ENCODE measurements at places on chromosomes 4 and X.

- H3K36me3 ChIP-seq = no peaks in the 10 kb centered on the region
- no peak overlapping the region for H3K4me3 ChIP-seq
- H3K27ac ChIP-seq = no peak overlapping the region
- no peaks in the 10 kb centered on the region for H3K27me3 ChIP-seq
- no peaks in the 10 kb centered on the region for H3K4me1 ChIP-seq
Measured at GRCh38 chr4:109072595-109072994, 229.9 kb downstream of the COL25A1 start.

DNA sequence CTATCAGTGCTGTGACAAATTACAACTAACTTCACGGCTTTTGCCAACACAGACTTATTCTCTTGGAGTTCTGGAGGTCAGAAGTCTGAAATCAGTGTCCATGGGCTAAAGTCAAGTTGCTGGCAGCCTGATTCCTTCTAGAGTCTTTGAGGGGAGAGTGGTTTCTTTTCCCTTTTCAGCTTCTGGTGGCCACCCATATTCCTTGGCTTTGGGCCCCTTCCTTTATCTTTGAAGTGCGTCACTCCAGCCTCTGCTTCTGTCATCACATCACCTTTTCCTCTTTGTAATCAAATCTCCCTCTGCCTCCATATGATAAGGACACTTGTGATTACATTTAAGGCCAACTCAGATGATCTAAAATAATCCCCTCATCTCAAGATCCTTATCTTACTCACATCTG is 9.0 kb downstream of the FAM114A1 start:
- H3K4me3 ChIP-seq = no peak overlapping the region
- no peak for DNase-seq
- no peak overlapping the region for H3K27ac ChIP-seq
- no peaks in the 10 kb centered on the region for H3K4me1 ChIP-seq
- H3K36me3 ChIP-seq = peaks cover 45% of the 10 kb centered on the region

DNA sequence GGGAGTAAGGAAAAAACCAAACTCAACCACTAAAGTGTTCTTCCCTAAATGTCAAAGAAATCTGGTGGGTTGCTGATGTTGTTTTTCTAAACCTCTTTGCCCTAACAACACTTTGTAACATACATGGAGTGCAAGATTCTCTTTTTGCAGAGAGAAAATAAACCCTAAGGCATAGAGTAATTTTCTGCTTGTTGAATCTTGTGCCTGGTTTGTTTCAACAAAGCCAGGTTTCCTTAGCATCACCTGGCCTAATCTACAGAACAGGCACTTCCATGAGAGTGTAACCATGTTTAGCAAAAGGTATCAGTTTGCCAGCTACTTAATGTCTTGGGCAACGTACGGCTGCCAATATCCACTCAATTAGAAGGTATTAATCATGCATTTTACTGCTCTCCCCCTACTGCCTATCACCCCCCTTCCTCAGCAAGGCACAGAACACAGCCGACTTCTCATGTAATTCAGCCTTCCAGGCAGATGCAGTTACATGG is 219.2 kb downstream of the MAML3 start:
- H3K4me1 ChIP-seq = no peaks in the 10 kb centered on the region
- no peaks in the 10 kb centered on the region for H3K36me3 ChIP-seq
- DNase-seq = no peak
- H3K4me3 ChIP-seq = no peak overlapping the region
- no peak overlapping the region for H3K27ac ChIP-seq

DNA sequence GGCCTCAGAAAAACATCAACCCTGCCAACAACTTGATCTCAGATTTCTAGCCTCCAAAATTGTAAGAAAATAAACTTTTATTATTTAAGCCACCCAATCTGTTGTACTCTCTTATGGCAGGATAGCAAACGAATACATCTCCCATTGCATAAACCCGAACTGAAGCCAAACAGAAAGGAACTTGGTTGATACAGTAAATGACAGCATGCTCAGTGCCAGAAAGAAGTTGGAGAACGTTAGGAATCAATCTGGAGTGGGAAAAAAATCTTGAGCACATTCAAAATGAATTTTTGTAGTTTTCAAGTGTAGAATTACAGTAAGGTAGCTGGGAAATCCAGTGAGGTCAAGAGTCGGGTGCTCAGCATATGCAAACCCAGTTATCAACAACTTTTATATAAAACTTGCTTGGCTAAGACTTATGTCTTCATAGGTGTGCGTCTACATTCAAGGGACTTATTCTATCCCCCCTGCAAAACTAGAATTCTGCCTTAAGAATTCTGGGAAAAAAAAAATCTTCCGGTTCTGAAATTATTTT is 157.5 kb upstream of the ANKRD50 start:
- no peaks in the 10 kb centered on the region for H3K4me1 ChIP-seq
- DNase-seq = no peak
- H3K27me3 ChIP-seq = no peaks in the 10 kb centered on the region
- H3K4me3 ChIP-seq = no peak overlapping the region
- no peaks in the 10 kb centered on the region for H3K36me3 ChIP-seq

DNA sequence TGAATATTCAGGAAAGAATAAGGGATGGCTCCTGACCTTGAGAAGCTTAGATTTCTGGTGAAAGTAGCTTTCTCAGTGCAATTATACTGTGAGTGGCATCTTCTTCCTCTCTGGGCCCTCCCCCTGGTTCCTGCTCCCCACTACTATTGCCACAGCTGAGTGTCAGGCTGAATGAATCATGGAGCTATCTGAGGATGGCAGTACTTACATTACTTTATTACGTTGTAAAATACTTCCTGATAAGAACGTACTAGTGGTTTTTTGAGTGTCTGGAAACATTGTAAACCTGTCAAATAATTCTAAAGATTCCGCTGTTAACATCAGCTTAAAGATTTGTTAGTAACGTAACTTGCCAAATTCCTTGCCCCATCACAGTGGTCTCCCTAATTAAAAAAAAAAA is 36.2 kb downstream of the ARHGAP10 start:
- H3K27ac ChIP-seq = no peak overlapping the region
- peaks cover 24% of the 10 kb centered on the region for H3K4me1 ChIP-seq
- no peak for DNase-seq
- H3K27me3 ChIP-seq = no peaks in the 10 kb centered on the region
- no peak overlapping the region for H3K4me3 ChIP-seq

- H3K27ac ChIP-seq = no peak overlapping the region
- no peaks in the 10 kb centered on the region for H3K36me3 ChIP-seq
- no peak for DNase-seq
- H3K27me3 ChIP-seq = no peaks in the 10 kb centered on the region
- H3K4me3 ChIP-seq = no peak overlapping the region
Measured at GRCh38 chrX:72258174-72258573, 18.9 kb downstream of the RPS4X start.

DNA sequence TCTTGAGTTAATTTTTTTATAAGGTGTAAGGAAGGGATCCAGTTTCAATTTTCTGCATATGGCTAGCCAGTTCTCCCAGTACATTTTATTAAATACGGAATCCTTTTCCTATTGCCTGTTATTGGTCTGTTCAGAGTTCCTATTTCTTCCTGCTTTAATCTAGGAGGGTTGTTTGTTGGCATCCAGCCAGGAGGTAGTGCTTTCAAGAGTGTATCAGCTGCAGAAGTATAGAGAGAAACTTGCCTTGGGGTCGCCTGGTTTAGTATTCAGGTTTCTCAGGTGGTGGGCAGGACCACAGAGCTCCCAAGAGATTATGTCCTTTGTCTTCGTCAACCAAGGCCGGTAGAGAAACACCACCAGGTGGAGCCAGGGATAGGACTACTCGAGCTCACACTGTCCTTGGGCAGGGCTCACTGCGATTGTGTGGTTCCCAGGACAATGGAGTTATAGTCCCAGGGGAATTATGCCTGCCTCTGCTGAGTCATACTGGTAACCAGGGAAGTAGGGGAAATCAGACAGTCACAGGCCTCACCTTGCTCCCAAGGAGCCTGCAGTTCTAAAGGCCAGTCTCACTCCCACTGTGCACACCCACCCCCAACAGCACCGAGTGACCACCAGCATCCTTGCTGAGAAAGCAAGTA is 168.1 kb downstream of the VSIG4 start:
- no peaks in the 10 kb centered on the region for H3K4me1 ChIP-seq
- H3K4me3 ChIP-seq = no peak overlapping the region
- no peaks in the 10 kb centered on the region for H3K27me3 ChIP-seq
- no peak for DNase-seq

DNA sequence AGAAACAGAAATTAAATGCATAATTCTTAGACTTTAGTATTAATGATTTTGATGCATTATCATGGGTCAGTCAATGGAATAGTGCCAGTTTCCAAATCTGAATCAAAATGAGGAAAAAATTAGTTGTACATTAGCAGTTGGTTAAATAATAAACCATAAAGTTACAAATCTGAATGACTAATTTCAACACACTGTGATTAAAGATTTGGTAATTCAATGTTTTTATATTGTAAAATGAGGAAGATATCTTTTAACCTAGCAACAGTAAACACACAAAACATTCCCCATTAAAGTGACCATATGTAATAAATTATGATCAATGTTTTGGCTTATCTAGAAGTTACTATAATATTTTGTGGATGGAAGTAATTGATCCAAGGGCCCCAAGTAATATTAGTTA is 1.6 kb downstream of the FBXO8 start:
- no peaks in the 10 kb centered on the region for H3K27me3 ChIP-seq
- no peaks in the 10 kb centered on the region for H3K4me1 ChIP-seq
- H3K4me3 ChIP-seq = peak overlapping the region; percentile 96
- DNase-seq = no peak

DNA sequence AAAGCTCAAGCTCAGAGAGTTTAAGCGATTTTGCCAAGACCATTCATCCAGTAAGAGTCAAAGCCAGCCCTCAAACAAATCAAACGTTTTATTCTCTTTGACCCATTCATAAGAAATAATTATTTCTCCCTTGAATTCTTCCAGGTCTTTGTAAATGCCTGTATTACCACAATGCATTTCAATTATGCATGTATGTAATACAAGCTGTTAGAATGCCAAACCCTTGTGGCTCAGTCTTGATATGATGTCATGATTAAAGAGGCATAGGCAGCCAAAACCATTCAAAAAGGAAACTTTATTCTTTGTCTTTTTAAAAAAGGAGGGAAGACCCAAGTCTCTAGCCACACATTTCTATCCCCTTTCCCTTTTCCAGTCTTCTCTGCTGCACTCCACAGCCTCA is 56.5 kb upstream of the PGM2 start:
- H3K36me3 ChIP-seq = no peaks in the 10 kb centered on the region
- DNase-seq = no peak
- no peak overlapping the region for H3K27ac ChIP-seq
- no peaks in the 10 kb centered on the region for H3K27me3 ChIP-seq
- H3K4me3 ChIP-seq = no peak overlapping the region

GRCh38 chrX:148416931-148417330 is 83.5 kb upstream of the AFF2 start:
- H3K36me3 ChIP-seq = no peaks in the 10 kb centered on the region
- no peaks in the 10 kb centered on the region for H3K27me3 ChIP-seq
- DNase-seq = no peak
- H3K4me1 ChIP-seq = no peaks in the 10 kb centered on the region

- H3K36me3 ChIP-seq = no peaks in the 10 kb centered on the region
- no peak overlapping the region for H3K27ac ChIP-seq
- no peak for DNase-seq
- H3K4me1 ChIP-seq = peaks cover 22% of the 10 kb centered on the region
Measured at GRCh38 chrX:17527922-17528321, 152.9 kb downstream of the NHS start.

DNA sequence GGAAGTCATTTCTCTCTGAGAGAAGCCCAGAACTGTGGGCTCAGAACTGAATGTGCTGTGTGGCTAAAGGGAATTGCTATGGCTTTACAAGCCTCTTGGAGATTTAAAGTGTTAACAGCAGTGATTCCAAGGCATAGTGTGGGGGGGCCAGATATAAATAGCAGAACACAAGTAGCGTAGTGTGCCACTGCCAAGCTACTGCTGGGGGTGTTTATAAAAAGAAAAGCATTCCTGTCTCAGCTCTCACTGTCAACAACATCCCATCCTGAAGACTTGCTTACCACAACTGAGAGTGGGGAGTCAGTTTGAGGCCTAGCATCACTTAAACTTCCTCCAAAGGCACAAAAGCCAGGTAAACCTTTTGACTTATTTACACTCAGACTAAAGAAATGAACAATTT is at the start of gene ART3:
Gene ART3, plus strand, starts transcription at position 242 of the 400 bp plus-strand sequence. CDS start 1,181 bp downstream, outside the sequence.
- DNase-seq = no peak
- H3K4me3 ChIP-seq = no peak within 1 kb of the TSS
- no peaks in the 10 kb centered on the region for H3K4me1 ChIP-seq
- H3K27ac ChIP-seq = no peak within 1 kb of the TSS
- no peaks in the 10 kb centered on the region for H3K36me3 ChIP-seq
- H3K27me3 ChIP-seq = no peaks in the 10 kb centered on the region

- H3K4me1 ChIP-seq = no peaks in the 10 kb centered on the region
- H3K27me3 ChIP-seq = no peaks in the 10 kb centered on the region
- no peak overlapping the region for H3K27ac ChIP-seq
- no peaks in the 10 kb centered on the region for H3K36me3 ChIP-seq
- H3K4me3 ChIP-seq = no peak overlapping the region
Measured at GRCh38 chr4:106795326-106795725, 240.8 kb downstream of the DKK2 start.

DNA sequence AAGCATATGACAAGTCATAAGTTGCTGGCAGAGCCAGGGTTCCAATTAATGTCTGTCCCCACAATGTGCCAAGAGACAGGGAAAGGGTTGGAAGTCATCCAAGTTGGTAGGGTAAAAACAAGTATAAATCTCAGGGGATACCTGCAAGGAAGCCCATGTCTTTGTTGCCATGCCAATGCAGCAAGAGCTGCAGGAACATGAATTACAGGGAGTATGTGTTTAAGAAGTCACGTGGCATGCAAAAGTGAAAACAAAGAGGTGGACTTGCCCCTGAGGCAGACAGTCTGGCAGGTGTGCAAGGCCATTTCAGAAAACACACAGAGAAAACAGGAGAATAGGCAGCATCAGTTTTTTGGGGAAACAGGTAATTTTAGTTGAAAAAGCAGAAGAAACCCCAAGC is 29.4 kb downstream of the C4orf51 start:
- no peak overlapping the region for H3K27ac ChIP-seq
- H3K36me3 ChIP-seq = no peaks in the 10 kb centered on the region
- H3K27me3 ChIP-seq = no peaks in the 10 kb centered on the region
- no peak overlapping the region for H3K4me3 ChIP-seq

DNA sequence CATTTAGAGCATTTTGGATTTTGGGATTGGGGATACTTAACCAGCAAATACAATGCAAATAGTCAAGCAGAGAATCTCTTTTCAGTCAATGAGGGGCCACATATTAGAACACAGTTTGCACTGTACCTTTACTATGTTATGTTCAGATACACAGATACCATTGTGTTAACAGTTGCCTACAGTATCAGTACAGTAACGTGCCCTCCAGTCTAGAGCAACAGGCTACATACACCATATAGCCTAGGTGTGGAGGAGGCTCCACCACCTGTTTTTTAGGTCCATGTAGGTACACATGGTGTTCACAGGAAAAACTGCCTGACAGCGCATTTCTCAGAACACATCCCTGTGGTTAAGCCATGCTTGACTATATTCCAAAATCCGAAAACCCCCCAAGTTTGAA is 9.1 kb downstream of the GRPEL1 start:
- H3K36me3 ChIP-seq = peaks cover 47% of the 10 kb centered on the region
- no peaks in the 10 kb centered on the region for H3K4me1 ChIP-seq
- H3K4me3 ChIP-seq = no peak overlapping the region
- no peak for DNase-seq
- no peaks in the 10 kb centered on the region for H3K27me3 ChIP-seq

GRCh38 chr4:37889849-37890800 is 759 bp upstream of the TBC1D1 start:
- no peaks in the 10 kb centered on the region for H3K27me3 ChIP-seq
- peak overlapping the region; percentile 97 for H3K27ac ChIP-seq
- no peaks in the 10 kb centered on the region for H3K36me3 ChIP-seq
- peak; percentile 57 for DNase-seq
- H3K4me3 ChIP-seq = peak overlapping the region; percentile 98
- peaks cover 22% of the 10 kb centered on the region for H3K4me1 ChIP-seq
